CD4-positive, alpha-beta T cell treated with Interleukin-15 for 1 hour (primary cell): ENCODE measurements at places on chromosomes 3 and 15.

DNA sequence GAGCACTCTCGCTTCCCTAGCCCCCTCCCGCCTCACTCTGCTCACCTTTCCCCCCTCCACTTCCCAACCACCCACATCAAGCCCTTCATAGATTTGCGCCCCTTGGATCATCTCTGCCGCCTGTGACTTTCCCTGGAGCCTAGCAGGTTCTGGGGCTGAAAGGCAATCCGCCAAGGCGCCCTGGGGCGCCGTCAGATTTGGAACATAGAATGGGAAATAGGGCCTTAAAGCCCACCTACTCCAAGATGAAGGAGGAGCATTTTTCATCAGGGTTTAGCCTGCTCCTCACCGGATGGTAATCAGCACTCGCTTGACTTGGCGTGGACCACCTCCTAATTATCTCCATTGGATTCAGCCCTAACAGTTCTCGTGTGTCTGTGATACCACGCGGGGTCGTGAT lies 1.3 kb downstream of the CPNE4 start:
- no peak for DNase-seq

GRCh38 chr15:55383687-55384086 lies 24.5 kb downstream of the CCPG1 start:
- DNase-seq, result no peak

DNA sequence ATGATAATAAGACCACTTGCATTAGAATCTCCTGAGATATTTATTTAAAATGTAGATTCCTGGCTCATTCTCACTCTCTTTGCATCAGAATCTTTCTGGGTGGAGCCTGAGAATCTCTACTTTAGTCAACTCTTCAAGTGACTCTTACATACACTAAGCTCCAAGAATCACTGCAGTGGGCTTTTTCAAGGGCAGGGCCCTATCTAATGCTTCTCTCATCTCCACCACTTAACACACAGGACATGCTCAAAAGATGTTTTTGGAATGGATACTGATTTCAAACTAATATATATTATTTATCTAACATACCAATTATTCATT lies 68.9 kb upstream of the GAP43 start:
- DNase-seq, result no peak

- no peak for DNase-seq
These were observed 49.4 kb upstream of the HES1 start for GRCh38 chr3:194086388-194087075.

DNA sequence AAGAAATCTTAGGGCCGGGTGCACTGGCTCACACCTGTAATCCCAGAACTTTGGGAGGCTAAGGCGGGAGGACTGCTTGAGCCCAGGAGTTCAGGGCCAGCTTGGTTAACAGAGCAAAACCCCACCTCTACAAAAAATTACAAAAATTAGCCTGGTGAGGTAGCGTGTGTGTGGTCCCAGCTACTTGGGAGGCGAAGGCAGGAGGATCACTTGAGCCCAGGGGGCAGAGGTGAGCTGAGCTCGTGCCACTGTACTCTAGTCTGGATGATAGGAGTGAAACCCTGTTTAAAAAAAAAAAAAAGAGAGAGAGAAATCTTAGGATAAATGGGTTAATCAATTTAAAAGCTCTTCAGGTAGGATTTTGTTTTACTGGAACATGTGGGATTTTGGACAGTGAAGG lies 31.2 kb upstream of the DUT start:
- DNase-seq, result no peak

DNA sequence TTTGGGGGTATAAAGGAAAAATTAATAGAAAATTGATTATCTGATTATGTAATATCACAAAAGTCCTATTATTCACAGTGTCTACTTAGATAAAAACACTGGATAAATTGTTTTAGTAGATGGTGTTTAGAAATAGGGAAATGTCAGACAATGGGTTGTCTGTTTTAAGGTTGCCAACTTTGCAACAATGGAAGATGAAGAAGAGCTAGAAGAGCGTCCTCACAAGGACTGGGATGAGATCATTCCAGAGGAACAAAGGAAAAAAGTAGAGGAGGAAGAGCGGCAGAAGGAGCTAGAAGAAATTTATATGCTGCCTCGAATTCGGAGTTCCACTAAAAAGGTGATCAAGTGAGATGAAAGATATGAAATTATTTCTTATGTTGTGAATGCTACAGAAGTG lies 84.0 kb downstream of the CHD2 start:
- DNase-seq, result no peak
